ENCODE measurements at places on chromosomes 3 and 15.
A peak's percentile ranks its signal among the peaks of the same experiment; 100 is the strongest.

GRCh38 chr15:84857418-84858004 is 27.0 kb upstream of the SLC28A1 start:
- DNase-seq, result no peak

GRCh38 chr15:44501768-44502366 is 35.1 kb upstream of the EIF3J start:
- DNase-seq, result no peak

DNA sequence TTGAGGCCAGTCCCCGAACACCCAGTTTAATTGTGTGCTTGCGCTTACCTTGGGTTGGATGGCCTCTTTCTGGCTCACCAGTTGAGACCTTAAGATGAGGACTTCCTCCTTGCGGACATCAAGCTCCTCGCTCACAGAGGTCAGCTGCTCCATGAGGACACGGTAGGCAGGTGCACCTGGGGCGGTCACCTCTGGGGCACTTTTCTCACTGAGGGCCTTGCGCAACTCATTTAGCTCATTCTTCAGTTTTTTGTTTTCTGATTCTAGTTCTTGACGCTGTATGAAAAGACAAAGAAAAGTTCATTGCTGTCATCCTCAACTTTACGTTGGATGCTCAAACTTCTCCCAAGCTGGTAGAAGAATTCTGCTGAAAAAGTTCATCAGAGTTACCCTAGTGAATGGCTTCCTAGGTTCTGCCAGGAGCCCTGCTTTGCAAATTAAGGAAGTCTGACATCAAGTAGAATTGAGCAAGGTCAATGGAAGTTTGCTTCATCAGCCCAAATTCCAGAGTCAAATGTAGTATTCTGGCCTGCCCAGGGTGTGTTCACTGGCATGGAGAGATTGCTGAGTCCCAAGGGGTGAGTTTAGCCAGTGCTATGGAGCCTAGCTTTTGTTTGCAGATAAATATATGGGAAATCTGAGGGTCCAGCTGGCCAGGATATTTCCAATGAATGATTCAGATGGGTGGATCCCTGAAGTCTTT is 55.8 kb upstream of the MYO5C start:
- DNase-seq, result no peak

GRCh38 chr15:55802600-55803376 is 59.8 kb upstream of the PRTG start:
- no peak for DNase-seq

GRCh38 chr3:12706504-12707253 is 42.8 kb upstream of the RAF1 start:
- DNase-seq, result peak; percentile 70

- no peak for DNase-seq
Measured at GRCh38 chr15:76333720-76334437, 2.7 kb upstream of the ISL2 start.

Data from natural killer cell treated with Interleukin-12 subunit alpha and Interleukin-12 subunit beta and Interleukin-15 and Interleukin-18, amount 100 ng/mL, for 72 hours (primary cell).